Hypothalamus (tissue), 51 donors: ENCODE measurements at places on chromosomes 7 and 10.

GRCh38 chr10:15841696-15842095 lies 18.6 kb downstream of the MINDY3 start:
- no peak for DNase-seq

GRCh38 chr10:59322131-59322530 lies 40.2 kb downstream of the FAM13C start:
- DNase-seq, result no peak

- DNase-seq, result no peak
Observed at GRCh38 chr7:21113609-21114415, 314.1 kb upstream of the SP4 start.

DNA sequence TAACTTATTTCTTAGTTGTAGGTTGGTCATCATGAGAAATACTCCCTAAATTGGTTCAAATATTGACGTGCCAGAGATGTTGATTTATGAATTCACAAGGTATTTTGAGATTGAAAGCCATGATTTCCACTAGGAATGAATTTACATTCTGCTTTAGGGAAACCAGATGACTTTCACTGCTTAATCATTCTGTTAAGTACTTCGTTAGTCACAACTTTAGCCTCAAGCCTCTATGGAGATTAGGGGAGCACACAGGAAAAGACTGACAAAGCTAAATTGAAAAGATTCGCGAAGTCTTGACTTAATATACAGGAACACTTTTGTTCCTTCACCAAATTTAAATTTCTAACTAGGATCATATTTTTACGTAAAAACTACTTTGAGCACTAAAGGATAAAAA lies 250.4 kb upstream of the CACNA2D1 start:
- no peak for DNase-seq

DNA sequence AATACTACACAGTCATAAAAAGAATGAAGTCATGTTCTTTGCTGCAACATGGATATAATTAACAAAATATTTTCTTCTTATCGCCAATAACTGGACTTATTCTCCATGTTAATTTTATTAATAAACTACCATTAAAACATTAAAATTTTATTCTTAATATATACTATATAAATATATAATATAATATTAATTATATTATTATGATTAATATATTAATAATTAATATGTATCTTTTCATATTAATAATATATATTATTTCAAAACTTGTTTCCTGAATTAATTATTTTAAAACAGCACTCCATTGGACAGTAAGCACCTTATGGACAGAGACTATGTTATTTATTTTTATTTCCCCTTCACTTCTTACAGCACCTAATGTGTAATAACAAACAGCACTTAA lies 182.8 kb downstream of the ARL4A start:
- no peak for DNase-seq

DNA sequence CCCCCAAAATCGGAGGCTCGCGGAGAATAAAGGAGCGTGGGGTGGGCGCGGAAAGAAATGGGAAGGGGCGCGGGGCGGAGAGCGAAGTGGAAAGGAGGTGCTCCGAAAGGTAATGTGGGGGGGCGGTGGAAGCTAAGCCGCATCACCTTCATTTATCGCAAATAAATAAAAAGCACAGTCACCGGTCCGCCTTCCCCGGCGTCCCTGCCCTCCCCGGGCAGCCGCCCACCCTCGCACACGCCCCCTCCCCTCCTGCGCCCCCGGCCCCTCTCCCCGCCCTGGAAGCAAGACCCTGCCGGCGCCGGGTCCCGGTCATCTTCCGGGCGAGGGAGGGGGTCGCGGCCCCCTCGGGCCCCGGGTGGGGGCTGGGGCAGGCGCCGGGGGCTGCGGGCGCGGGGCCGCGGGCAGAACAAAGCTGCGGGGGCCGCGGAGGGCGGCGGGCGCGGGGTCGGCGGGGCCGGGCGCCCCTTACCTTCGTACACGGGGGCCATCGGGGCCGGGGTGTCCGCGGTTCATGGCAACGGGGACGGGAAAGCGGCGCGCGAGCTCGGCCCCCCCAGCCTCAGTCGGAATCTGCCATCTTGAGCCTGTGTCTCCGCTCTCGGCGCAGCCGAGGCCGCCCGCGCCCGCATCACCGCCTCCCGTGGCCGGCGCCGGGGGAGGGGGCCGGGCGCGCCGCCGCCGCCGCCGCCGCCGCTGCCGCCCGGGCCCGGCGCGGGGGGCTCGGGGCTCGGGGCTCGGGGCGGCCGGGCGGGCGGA lies 486 bp downstream of the HIPK2 start:
- no peak for DNase-seq

GRCh38 chr7:33868166-33868565 lies 37.2 kb upstream of the BMPER start:
- no peak for DNase-seq

GRCh38 chr7:132511387-132511786 lies 64.9 kb downstream of the PLXNA4 start:
- no peak for DNase-seq

DNA sequence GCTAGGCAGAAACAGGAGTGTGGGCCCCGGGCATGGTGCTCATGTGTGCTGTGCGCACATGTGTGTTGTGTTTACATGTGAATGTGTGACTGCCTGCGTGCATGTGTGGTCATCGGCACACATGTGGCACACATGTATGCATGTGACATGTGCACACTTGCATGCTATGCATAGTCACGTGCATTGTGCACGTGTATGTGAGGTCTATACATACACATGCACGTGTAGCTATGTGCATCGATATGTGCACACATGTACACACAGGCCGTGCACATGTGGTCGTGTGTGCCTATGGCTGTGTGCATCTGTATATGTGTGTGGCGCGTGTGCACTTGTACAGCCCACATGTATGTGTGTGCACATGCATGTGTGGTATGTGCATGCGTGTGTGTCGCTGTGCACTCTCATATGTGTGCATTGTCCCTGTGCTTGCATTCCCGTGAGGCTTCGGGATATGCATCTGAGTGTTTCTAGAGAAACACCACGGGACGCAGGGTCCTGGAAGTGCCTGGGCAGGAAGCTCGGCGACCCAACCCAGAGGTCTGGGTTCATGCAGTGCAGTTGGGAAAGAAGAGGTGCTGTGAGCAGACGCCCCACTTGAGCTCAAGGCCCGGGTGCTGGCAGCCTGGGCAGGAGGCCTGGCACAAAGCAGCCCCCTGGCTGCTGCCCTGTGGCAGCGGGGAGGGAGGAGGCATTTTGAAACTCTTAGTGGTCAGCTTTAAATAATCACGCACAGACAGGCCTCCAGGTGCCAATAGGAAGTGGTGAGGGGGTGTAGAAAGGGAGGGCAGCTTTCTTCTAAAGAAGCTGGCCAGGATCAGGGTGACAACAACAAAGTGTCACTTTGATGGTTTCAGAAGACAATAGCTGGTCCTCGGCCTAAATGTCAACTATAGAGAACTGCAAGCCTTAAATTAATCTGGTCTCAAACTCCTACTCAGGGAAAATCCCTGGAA lies 410.0 kb upstream of the MGMT start:
- DNase-seq, result no peak

GRCh38 chr10:80730522-80730921 lies 192.8 kb downstream of the SH2D4B start:
- DNase-seq, result no peak

DNA sequence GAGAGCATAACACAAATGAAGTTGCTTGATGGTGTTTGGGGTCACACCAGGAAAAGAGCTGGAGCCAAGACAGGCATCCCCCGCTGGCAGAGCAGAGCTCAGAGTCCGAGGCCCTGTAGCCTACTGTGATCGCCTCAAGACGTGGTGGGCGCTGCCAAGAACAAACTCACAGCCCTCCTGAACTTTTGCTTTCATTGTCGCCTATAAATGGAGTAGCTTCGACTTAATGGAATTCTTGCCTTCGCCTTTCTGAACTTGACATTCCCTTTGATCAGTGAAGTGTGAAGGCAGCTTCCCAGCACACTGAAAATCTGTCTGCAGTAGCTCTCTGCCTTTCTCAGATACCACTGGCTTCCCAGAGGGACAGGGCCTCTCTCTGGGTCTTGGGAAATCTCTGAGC lies 21.3 kb downstream of the CPXM2 start:
- no peak for DNase-seq

DNA sequence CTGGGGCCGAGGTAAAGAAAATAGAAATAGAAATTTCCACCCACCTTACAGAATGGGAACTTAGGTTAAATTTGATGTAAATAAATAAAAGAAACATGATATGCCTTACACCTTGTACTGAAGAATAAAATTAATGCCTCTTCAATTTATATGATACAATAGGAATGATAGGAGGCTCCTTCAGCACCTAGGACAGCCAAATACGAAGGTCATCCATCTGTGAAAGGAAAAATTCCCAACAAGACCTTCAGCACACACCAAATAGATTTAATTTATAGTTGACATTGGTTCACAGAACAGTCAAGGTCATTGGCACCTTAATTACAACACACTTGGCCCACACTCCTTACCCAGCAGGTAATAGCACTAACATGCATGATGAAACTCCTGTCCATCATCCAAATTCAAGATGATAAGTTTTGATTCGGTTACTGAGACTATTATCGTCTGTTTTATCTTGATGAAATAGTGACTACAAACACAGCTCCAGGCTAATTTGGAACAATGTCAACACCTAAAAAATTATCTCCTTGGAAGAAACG lies 250.9 kb downstream of the SNX13 start:
- DNase-seq, result no peak

DNA sequence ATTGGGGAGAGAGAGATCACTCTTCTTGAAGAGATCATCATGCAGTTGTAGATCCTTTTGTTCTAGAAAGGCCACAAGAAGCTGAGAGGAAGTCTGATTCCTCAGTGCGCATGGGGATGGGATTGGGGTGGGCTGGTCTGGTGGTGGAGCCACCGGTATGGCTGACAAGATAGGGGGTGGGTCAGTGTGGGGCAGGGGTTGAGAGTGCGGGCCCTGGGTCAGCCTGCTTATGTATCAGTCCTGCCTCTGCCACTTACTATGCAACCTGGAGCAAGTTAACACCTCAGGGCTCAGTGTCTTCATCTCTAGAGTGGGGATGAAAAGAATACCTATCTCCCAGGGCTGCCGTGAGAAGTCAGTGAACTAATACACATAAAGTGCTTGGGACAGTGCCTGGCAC lies 8.0 kb downstream of the SMARCD3 start:
- no peak for DNase-seq

DNA sequence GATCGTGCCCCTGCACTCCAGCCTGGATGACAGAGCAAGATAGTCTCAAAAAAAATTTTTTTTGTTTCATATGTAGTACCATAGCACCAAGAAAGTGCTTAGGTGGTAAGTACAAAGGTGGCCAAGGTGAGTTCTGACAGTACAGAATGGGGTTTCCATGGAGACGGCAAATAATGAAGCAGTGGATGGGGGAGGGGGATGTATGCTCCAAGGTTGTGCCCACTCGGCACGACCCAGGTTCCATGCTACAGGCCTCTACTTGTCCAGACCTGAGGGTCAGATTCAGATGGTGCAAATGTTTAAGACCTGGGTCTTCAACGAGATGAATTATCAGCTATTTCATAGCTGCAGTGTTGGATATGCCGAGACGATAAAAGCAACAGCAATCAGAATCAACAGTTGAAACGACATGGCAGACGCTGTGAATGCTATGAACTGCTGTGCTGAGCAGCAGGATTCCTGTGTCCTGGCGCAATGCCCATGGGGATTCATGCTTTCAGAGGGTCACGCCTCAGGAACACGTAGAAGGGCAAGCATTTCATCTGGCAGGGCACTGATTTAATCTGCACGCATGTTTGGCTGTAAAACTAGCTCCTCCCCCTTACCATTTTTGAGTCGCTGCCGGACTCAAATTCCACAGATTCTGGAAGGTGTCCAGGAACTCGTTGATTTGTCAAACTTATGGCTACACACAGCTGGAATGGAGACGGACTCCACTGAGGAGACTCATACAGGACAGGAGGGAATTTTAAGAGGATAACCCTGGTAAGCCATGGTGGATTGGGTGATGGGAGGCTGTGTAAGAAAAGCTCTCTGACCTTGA lies 256.5 kb downstream of the FRMD4A start:
- DNase-seq, result no peak

DNA sequence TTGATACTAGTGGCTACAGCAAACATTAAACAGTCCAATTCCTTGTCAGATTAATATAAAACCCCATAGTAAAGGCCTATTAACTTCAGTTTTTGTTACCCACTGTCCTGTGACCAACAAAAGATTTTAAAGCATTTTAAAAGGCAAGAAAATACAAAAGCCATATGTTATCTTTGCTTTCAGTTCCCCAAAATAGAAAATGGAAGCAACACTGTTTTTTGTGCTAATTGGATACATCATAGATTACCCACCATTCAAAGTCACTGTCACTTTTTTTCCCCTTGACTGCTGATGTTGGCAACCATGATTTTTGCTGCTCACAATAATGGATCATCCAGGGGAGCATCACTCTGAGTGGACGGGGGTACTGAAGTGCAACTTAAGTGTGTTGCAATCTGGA lies 52.4 kb upstream of the TMEM140 start:
- DNase-seq, result no peak

GRCh38 chr7:151400626-151401315 lies 9.1 kb downstream of the WDR86 start:
- DNase-seq, result no peak

GRCh38 chr7:78165854-78166253 lies 367.3 kb downstream of the PHTF2 start:
- DNase-seq, result no peak

DNA sequence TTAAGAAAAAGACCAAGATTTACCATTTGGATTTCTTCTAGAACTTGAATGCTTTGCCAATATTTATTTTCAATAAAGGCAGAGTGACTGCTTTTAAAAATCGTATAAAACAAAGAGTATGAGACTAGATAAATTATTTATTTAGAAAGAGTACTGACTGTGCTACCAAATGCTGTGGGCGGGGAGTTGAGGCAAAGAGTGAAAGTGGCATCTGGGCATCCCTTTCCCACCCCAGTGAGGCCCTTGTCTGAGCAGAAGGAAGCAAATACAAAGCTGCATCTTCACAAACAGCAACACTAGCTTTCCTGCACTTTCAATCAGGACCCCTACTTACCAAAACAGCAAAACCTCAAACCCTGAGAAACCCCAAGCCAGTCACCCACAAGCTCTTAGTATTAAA lies 34.9 kb downstream of the ITGB1 start:
- DNase-seq, result no peak

GRCh38 chr7:41924796-41925195 lies 221.9 kb upstream of the INHBA start:
- DNase-seq, result no peak

GRCh38 chr7:99002827-99003212 lies 124.5 kb downstream of the TRRAP start:
- no peak for DNase-seq

DNA sequence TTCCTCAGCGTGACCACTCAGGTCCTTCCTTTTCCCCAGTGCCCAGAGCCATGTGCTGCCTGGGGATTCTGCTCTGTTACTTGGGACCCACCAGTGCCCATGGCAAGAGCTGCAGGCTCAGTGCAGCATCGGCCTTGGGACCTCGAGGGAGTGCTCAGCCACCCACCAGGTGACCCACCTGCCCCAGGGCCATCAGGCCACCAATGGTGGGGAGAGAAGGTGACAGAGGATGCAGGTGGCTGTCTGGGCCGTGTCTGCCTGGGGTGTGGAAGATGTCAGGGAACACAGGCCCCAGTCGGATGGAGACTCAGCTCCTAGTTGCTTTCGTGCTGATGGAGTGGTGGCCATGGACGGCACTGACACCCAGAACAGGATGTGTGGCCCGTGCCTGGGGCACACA lies 104.7 kb upstream of the FAM20C start:
- DNase-seq, result no peak

GRCh38 chr10:103506061-103506460 lies 12.6 kb downstream of the NEURL1 start:
- DNase-seq, result no peak

GRCh38 chr10:90407131-90407530 lies 450.7 kb downstream of the HTR7 start:
- DNase-seq, result no peak

- DNase-seq, result no peak
Observed at GRCh38 chr10:64430690-64431323, 909.6 kb downstream of the REEP3 start.

GRCh38 chr10:71088054-71088453 lies 124.3 kb upstream of the UNC5B start:
- no peak for DNase-seq
